ENCODE measurements at places on chromosomes 1 and 21. TPM values are rescaled to one million over a fixed set of nuclear protein-coding genes. Genes with fewer than 3 reads are reported as not detected.

DNA sequence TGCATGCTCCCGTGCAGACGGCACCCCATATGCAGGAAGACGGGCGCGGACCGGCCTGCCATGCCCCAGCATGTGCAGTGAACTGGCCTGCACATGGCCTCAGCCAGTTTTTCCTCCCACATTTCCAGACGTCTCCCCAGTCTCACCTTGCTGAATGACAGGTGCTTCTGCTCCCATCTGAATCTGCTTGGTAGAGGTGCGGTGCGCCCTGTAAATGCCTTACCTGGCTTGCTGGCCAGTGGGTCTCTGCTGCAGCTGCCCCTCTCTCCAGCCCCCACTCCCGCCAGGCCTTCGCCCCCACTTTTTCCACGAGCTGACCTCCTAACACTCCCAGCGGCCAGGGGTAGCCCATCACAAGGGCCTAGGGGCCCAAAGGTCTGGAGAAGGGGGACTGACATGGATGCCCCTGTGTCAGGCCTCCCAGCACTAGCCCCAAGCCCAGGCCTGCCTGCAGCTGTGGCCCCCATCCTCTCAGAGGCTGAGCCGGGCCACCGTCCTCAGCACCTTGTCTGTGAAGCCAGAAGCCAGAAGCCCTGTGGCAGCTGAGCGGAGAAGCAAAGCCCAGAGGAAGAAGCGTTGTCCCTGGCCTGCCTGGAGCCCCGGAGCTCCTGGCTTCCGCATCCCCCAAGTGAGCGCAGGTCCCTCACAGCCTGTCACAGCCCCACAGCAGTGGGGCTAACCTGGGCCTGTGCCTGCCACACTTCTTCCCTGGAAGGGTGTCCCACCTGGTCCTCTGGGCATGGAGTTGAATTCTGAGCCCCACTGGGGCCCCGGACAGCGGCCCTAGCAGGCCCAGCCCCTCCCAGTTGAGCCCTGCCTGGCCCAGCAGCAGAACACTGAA, 3.7 kb upstream of the SLC19A1 start:
- no peak overlapping the region for H3K4me3 ChIP-seq
- no peaks in the 10 kb centered on the region for H3K27me3 ChIP-seq
- H3K27ac ChIP-seq: no peak overlapping the region
- no peaks in the 10 kb centered on the region for H3K36me3 ChIP-seq

LCA5L gene
- polyA plus RNA-seq: 0.24 TPM

DNA sequence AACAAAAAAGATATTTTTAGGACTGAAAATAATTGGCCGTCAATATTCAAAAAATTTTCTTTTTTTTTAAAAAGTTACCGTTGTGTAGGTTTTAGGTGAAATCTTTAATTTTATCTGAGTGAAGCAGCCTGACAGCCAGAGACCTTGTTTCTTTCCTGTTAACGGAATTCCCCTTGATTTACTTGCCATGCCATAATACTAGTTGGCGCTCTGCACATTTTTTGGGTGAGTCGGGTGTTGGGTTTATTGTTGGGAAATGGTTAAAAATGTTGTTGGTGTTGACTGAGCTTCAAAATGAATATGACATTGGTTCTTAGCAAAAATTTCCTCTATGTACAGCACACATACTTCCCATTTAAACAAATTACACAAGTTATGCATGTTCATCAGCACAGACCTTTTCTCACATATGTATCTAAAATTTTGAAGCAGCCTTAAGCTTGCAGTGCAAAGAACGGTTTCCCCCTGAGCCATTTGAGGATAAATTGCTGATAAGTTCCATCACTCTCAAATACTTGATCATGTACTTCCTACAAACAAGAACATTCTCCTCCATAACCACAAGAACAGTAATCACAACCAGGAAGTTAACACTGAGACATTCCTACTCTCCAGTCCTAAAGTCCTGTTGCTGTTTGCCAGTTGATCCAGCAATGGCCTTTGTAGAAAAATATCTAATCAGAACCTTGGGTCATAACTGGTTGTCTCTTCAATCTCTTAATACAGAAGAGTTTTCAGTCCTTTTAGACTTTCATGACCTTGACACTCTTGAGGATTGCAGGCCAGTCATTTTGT, 34.2 kb downstream of the CAMTA1 start:
- no peak overlapping the region for H3K4me3 ChIP-seq
- H3K27ac ChIP-seq: no peak overlapping the region
- H3K4me1 ChIP-seq: peaks cover 10% of the 10 kb centered on the region
- no peaks in the 10 kb centered on the region for H3K36me3 ChIP-seq
- no peak for DNase-seq

GUCA2B gene
- not detected for polyA plus RNA-seq

GRCh38 chr1:206790502-206791250, 18.4 kb upstream of the IL10 start:
- H3K4me3 ChIP-seq: no peak overlapping the region
- H3K36me3 ChIP-seq: no peaks in the 10 kb centered on the region
- no peaks in the 10 kb centered on the region for H3K27me3 ChIP-seq
- H3K27ac ChIP-seq: no peak overlapping the region

- no peak for DNase-seq
- peaks cover 4% of the 10 kb centered on the region for H3K4me1 ChIP-seq
- H3K27ac ChIP-seq: no peak overlapping the region
These were observed 98.4 kb upstream of the SGIP1 start for GRCh38 chr1:66435541-66435940.

DNA sequence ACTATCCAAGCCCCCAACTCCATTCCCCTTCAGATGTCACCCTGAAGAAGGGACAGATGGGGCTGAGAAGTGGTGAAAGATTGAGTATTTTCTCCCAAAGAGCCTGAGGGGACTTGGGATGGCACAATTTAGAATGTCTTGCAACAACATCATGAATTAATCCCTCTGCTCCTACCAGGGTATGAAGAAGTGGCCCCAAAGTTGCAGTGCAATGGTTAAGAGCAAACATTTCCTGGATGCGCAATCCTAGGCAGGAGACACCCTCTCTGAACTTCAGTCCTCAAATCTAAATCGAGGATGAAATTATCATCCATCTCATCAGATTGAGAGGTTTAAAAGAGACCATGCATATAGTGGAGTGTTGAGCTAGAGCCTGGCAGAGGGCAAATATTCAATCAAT, 28.6 kb upstream of the CITED4 start:
- no peaks in the 10 kb centered on the region for H3K4me1 ChIP-seq
- no peak overlapping the region for H3K27ac ChIP-seq
- no peak overlapping the region for H3K4me3 ChIP-seq
- no peaks in the 10 kb centered on the region for H3K27me3 ChIP-seq
- no peak for DNase-seq
- no peaks in the 10 kb centered on the region for H3K36me3 ChIP-seq

DNA sequence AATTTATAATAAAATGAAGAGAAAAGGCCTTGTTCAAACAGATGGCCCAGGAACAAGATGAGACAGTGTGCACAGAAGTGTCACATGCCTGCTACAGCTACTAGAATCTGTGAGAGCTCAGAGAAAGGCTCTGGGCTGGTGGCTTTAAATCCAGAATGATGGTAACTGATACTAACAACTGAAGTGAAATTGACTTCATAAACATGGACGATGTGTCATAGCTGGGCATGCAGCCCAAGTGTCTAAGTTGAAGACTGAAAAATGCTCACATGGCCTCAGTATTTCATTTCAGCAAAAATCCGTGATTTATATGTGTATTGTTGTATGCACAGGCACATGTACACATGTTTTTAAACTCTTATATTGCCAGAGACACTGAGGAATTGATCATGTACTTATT, 208.3 kb upstream of the RUNX1 start:
- H3K4me3 ChIP-seq: no peak overlapping the region
- no peaks in the 10 kb centered on the region for H3K36me3 ChIP-seq
- no peaks in the 10 kb centered on the region for H3K27me3 ChIP-seq

DNA sequence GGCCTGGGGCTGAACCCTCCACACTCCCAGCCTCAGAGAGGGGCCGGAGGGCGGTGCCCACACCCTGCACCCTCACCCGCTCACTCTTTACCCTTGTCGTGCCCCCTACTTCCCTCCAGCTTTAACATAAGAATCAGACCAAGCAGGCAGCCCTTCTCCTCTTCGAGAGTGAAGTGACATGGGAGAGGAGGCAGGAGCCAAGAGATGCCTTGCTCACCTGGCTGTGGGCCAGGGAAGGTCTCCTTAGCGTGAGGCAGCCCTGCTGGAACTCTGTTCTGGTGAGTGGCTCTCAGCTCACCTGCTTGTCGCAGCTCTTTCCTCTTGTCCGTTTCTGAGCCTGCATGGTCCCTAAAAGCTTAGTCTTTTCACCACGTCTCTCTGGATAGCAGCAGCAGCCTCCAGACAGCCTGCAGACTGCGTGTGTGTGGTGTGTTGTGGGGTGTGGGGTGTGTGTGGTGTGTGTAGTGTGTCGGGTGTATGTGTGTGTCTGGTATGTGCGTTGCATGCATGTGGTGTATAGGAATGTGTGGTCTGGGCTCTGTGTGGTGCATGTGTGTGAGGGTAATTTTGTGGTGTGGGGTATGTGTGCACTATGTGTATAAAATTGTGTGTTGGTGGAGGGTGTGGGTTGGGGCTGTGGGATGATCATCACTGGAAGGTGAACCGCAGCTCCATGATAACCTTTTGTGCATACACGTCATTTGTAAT, 86.7 kb downstream of the CCDC185 start:
- no peaks in the 10 kb centered on the region for H3K27me3 ChIP-seq
- DNase-seq: no peak
- H3K4me1 ChIP-seq: no peaks in the 10 kb centered on the region
- no peak overlapping the region for H3K27ac ChIP-seq
- no peak overlapping the region for H3K4me3 ChIP-seq

SHISAL2A gene
- 6.8 TPM for polyA plus RNA-seq

DNA sequence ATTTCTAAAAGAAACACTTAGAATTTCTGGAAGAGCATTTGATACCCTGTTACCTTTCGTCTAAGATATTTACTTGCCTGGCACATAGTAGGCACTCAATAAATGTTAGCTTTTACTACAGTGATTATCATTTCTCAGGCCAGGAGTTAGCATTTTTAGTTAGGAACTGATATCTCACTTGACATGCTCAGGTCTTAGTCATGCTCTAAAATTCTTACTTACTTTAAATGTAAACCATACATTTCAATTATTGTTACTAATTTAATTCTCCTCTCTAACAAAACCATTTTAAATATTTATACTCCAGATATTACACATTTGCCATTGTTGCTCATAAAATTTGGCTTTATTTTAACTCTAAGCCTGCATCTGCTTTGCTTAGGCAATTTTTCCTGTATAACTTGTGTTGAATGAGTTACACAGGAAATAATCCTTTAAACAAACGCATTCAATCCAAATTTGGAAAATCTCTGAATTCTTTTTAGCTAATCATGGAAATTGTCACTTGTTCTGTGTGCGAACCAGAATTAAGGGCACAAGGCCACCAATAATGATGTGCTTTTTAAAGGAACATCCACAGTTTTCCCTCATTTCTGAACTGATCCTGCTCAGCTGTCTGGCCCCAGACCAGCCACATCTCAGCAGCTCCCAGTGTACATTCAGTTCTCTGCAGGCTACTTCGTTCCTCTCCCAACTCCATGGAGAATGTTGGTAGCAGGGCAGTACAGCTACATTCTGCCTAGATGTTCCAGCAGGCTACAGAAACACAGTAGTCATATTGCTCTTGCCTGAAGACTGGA, 15.6 kb downstream of the NIBAN1 start:
- no peaks in the 10 kb centered on the region for H3K4me1 ChIP-seq
- H3K27ac ChIP-seq: no peak overlapping the region
- DNase-seq: no peak
- no peaks in the 10 kb centered on the region for H3K36me3 ChIP-seq
- H3K27me3 ChIP-seq: no peaks in the 10 kb centered on the region
- no peak overlapping the region for H3K4me3 ChIP-seq

- H3K4me3 ChIP-seq: no peak overlapping the region
- no peaks in the 10 kb centered on the region for H3K27me3 ChIP-seq
- no peaks in the 10 kb centered on the region for H3K36me3 ChIP-seq
- no peak for DNase-seq
These were observed 1667.8 kb downstream of the KCNT2 start for GRCh38 chr1:194940336-194941030.

GRCh38 chr1:52368383-52369172, 2.6 kb upstream of the CC2D1B start:
- no peaks in the 10 kb centered on the region for H3K27me3 ChIP-seq
- peak overlapping the region; percentile 47 for H3K27ac ChIP-seq
- peaks cover 15% of the 10 kb centered on the region for H3K4me1 ChIP-seq
- peak; percentile 60 for DNase-seq
- H3K36me3 ChIP-seq: no peaks in the 10 kb centered on the region

DNA sequence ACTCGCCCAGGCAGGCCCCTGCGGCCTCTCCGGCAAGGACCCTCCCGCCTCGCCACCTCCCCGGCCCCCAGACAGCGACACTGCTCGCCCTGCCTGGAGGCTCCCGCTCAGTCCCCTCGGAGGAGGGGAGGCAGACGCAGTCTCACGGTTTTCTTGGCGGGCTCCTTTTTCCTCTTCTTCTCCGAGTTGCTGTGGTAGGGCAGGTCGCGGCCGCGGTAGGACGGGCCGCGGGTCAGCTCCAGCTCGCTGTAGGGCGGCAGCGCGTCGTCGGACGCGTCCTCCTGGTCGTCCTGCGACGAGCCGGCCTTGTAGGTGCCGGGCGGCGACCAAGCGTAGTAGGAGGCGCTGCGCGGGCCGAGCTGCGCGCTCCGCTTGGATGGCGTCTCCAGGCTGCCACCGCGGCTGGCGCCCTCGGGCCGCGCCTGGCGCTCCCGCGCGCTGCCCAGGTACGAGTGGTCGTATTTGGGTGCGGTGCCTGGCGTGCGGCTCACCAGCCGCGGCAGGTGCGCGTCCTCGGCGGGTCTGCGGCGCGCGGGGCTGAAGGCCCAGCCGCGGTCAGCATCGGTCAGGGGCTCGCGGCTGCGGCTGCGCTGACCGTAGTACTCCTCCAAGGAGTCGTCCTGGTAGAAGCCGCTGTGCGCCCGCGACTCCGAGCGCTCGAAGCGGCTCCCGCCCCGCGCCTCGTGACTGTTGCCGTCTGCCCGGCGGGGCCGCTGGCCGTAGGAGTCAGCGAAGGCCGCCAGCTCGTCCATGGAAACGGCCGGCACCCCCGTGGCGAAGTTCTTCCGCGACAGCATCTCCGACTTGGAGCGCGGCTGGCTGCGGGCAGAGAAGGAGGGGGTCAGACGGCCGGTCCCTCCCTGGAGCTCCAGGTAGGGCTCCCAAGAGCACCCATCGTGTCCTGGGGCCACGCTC, 44.8 kb upstream of the TADA1 start:
- no peaks in the 10 kb centered on the region for H3K4me1 ChIP-seq
- DNase-seq: peak; percentile 5
- no peaks in the 10 kb centered on the region for H3K36me3 ChIP-seq

OR2T2 gene
- polyA plus RNA-seq: not detected

ARTN gene
- polyA plus RNA-seq: not detected

DNA sequence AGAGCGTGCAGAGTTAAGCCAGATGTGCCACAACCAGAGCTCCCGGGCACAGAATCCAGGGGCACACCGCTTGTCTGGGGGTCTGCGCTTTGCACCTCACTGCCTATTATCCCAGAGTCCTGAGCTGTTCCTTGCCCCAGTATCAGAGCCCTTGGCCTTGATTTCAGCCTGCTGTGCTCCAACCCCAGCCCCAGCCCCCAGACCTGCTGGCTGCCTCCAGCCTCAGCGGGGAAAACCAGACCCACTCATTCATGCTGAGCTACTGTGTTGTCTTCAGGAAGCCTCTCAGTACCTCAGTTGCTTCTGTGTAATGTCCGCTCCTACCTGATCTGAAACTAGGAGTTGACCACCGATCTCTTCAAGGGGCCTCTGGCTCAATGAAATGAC, 1.1 kb downstream of the IKBKE start:
- DNase-seq: no peak
- H3K4me1 ChIP-seq: peaks cover 58% of the 10 kb centered on the region
- peak overlapping the region; percentile 98 for H3K4me3 ChIP-seq
- H3K27me3 ChIP-seq: no peaks in the 10 kb centered on the region
- H3K27ac ChIP-seq: peak overlapping the region; percentile 78
- H3K36me3 ChIP-seq: peaks cover 8% of the 10 kb centered on the region

- H3K36me3 ChIP-seq: no peaks in the 10 kb centered on the region
- H3K27me3 ChIP-seq: no peaks in the 10 kb centered on the region
- DNase-seq: no peak
- H3K27ac ChIP-seq: no peak overlapping the region
- no peak overlapping the region for H3K4me3 ChIP-seq
These were observed 20.1 kb upstream of the PCBP3 start for GRCh38 chr21:45623436-45623835.

Measured in naive thymus-derived CD4-positive, alpha-beta T cell (primary cell).